ENCODE measurements at places on chromosomes 3 and 15.
A peak's percentile ranks its signal among the peaks of the same experiment; 100 is the strongest.

DNA sequence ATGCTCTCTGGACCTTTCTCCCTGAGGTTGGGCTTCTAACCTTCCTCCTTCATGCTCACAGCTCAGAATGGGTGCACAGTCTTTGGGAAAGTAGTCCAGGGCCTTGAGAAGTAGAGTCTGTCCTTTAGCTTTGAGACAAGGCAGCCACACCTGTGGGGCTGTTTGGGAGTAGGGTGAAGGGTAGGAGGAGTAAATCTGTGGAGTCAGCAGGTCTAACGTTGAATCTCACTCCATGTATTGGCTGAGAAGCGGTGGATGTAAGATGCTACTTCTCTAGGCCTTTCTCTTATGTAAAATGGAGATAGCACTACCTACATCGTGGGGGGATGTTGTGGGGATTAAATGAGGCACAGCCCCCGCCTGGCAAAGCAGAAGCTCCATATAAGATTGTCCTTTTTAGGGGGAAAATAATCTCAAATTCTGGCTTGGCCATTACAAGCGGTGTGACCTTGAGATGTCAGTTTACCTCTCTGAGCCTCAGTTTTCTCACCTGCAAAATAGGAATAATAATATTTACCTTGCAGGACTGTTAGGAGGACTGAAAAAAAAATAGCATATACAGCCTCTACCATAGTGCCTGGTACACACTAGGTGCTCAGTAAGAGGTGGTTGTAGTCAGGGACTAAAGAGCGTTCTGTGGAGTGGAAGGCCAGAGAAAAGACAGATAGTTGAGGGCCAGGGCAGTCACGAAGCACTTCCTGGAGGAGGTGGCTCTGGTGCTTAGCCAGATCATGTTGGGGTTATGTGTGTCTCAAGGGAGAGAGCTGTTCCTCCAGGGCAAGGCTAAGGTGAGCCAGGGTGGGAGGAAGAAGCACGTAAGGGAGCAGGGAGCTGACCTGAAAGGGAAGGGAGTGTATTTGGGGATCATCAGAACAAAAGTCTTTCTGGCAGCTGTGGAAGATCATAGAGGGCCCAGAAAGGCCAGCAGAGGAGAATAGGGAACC lies 82.8 kb upstream of the MRPS22 start:
- DNase-seq = no peak

- no peak for DNase-seq
Observed at GRCh38 chr3:166526881-166527280, 689.7 kb upstream of the BCHE start.

DNA sequence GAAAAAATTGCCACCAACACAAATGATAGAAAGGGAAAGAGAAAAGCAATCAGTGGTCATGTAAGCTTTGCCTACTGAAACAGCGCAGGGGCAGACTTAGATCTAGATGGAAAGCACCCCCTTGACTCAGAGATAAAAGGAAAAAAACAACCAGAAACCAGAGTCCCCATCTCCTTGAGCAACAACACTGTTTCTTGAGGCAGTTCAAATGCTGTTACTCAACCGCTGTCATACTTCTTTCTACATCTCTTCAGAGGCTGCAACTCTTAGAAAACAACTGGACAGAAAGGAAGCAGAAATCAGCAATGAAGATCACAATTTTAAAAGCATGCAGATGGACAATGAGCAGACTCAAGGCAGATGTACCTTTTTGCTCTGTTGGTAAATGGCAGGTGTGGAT lies 36.5 kb downstream of the FSIP1 start:
- no peak for DNase-seq

GRCh38 chr15:50415752-50416404 lies 8.3 kb upstream of the USP8 start:
- peak; percentile 34 for DNase-seq

DNA sequence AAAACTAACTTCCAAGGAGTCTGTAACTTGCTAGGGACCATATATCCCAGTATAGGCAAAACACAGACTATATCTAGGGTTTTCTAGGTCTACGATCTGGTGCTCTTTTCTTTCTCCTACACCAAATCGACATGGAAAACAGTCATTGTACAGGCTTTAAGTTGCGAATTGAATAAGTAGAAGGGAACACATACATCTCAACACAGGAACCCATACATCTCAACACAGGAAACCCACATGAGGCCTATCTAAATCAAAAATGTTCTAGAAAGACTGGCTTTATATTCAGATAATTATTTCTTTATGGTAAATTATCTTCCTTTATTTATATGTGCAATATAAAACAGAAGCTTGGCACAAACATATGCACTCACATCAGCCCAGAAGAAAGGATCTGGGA lies 126.6 kb downstream of the ADAM10 start:
- DNase-seq = no peak

DNA sequence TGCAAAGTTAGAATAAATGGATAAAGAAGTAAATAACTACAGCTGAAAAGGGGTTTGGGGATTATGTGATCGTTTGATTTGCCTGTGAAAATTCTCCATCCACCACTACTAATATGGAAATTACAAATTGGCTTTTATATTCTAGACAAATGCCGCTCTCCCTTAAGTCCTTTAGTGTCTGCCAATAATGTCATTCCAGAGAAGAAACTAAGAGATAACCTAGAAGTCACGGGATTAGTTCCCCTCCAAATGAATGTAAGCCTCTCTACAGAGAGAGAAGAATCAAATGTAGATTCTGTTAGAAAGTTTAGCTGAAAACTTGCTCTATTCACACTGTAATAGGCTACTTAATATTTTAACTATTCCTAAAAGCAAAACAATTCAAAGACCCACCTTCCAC lies 92.0 kb downstream of the ALDH1A2 start:
- DNase-seq = no peak

DNA sequence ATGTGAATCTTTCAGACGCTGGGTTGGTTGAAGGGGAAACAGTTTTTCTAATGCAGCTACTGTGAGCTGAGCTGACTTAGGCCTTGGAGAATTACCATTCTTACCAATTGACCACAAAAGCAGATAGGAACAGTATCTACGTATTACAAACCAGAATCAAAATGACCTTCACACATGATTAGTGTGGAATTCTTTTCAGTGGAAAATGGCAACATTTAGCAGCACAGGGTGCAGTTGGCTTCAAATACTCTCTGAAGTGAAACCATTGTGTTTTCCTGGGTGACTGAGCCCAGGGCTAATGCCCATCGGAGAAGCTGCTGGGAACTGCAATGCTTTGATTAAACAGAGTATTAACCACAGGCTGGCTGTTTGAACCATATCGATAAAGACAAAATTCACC lies 40.2 kb upstream of the GOLGA8J start:
- DNase-seq = no peak

GRCh38 chr3:25665315-25666280 lies 891 bp upstream of the TOP2B start:
- no peak for DNase-seq

DNA sequence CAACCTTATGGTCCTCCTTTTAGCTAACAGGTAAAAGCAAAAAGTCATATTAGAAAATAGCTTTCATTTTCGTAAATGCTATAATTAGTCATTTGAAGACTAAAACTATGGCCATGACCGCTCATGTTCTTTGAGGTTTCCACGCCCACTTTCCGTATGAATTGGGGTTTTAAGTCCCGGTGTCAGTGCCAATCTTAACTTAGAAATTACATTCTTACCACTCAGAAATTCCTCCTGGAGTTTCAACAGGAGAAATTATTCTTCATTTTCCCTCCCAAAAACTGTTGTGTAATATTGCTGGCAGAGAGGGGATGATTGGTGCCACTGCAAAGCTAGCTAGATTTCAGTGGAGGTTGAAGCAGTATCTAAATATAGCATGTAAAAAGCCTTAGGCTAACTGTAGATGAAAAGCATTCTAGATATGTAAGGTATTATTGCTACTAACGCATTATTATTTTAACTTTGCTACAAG lies 71.0 kb upstream of the MDFIC2 start:
- DNase-seq = no peak

GRCh38 chr15:58441376-58442070 lies 9.7 kb downstream of the LIPC start:
- peak; percentile 89 for DNase-seq

- DNase-seq = peak; percentile 19
Observed at GRCh38 chr3:155701882-155702465, 42.9 kb downstream of the PLCH1 start.

- no peak for DNase-seq
Observed at GRCh38 chr3:83934192-83935021, 1024.4 kb upstream of the CADM2 start.

DNA sequence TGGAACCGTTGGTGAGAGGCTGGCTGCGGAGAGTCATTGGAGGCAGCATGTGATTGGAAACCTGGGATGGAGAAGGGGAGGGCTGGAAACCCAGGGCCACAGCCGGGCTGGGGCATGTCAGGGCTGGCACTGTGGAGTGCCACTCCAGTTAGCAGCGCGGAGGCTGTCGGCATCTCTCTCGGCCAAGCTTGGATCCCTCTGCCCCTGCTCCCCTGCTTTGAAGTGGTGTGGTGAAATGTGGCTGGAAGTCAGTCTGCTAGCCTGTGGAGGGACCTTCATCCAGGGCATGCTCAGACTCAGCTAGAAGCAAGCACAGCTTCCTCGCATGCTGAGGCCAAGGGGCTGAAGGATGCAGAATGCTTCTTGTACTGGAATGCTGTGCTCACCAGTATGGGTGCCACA lies 13.5 kb downstream of the SLCO3A1 start:
- peak; percentile 54 for DNase-seq

DNA sequence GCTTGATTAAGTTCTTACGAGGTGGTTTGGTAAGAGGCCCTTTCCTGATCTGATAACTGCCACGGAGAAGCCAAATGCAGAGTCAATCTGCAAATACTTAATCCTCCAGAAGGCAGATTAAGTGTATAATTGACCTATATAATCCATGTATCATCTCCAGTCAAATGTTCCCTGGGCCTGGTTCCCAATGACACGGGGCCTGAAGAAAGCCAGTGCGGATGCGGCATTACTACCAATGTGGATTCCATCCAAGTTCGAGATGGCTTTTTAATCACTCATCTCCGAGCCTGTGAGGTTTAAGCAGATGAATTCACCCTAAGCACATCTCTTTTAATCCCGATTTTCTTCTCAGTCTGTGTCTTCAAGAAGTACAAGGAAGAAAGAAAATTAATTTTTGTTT lies 60.0 kb upstream of the FEZF2 start:
- no peak for DNase-seq

DNA sequence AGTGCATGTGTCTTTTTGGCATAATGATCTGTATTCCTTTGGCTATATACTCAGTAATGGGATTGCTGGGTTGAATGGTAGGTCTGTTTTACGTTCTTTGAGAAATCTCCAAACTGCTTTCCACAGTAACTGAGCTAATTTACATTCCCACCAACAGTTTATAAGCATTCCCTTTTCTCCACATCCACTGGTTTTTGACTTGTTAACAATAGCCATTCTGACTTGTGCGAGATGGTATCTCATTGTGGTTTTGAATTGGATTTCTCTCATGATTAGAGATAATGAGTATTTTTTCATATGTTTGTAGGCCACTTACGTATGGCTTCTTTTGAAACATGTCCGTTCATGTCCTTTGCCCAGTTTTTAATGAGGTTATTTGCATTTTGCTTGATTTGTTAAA lies 117.7 kb downstream of the CHCHD4 start:
- DNase-seq = no peak

DNA sequence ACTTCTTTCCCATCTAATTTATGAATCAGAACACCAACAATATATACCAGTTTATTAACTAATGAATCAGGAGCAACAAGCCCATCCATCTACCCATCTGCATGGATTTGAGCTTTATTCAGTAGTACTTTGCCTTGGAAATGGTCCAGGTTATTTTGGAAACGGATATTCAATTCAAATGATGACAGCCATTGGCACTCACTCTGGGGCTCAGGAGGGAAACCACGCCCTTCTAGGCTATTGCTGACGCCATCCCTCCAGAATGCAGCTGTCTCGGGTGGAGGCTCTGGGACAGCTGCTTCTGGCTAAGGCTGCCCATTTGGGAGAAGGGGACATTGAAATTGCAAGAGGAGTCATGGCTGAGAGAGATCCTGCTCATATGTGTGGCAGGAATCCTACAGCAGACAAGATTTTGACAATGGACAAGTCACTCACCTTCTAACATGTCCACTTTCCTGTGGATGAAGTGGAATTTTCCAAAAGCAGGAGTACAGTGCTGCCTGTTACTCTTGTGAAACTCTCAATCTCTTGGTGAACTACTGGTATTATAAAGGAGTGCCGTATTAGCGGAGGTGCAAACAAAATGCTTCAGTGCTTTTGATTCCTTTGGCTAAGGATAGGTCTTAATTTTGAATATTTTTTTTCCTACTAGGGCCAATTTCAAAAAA lies 29.3 kb upstream of the TRAK1 start:
- DNase-seq = peak; percentile 94
